ACHN (cell line): ENCODE measurements at places on chromosomes 7 and 10.
A peak's percentile ranks its signal among the peaks of the same experiment; 100 is the strongest.

- DNase-seq, result peak; percentile 59
These were observed 36.4 kb downstream of the GDI2 start for GRCh38 chr10:5776881-5777197.

- no peak for DNase-seq
These were observed 109.4 kb downstream of the MAD1L1 start for GRCh38 chr7:2123360-2123759.

- no peak for DNase-seq
These were observed 21.5 kb upstream of the SEC61G start for GRCh38 chr7:54780490-54780889.

- DNase-seq, result peak; percentile 86
These were observed 975 bp upstream of the USP54 start for GRCh38 chr10:73591935-73592699.

DNA sequence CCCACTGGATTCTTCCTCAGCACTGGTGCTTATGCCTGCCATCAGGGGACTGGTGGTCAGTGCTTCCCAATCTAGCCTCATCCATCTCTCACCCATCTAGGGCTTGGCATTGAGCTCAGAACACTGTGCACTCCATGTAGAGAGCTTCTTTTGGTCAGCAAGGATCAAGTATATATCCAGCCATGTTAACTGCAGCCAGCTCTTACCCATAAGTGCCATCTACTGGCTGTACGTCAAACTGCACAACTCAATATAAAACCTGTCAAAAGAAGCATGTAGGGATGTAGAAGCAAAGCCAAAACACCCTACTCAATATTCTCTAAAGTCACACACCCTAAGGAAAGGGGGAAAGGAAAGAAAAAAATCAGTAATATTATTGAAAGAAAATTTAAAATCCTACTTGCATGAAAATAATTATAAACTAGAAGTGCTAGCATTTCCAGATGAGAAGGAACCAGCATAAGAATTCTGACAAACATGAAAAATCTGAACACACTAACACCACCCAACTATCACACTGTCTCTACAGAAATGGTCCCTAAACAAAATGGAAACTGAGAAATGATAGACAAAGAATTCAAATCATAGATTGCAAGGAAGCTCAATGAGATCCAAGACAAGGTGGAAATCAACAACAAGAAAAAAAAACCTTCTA lies 531.1 kb upstream of the STEAP1 start:
- DNase-seq, result peak; percentile 57

GRCh38 chr7:104629408-104629807 lies 301.0 kb downstream of the LHFPL3 start:
- DNase-seq, result no peak

GRCh38 chr10:35707642-35708425 lies 65.7 kb upstream of the FZD8 start:
- DNase-seq, result no peak
